Substantia nigra (tissue), 51 donors: ENCODE measurements at places on chromosomes 16 and 17.

DNA sequence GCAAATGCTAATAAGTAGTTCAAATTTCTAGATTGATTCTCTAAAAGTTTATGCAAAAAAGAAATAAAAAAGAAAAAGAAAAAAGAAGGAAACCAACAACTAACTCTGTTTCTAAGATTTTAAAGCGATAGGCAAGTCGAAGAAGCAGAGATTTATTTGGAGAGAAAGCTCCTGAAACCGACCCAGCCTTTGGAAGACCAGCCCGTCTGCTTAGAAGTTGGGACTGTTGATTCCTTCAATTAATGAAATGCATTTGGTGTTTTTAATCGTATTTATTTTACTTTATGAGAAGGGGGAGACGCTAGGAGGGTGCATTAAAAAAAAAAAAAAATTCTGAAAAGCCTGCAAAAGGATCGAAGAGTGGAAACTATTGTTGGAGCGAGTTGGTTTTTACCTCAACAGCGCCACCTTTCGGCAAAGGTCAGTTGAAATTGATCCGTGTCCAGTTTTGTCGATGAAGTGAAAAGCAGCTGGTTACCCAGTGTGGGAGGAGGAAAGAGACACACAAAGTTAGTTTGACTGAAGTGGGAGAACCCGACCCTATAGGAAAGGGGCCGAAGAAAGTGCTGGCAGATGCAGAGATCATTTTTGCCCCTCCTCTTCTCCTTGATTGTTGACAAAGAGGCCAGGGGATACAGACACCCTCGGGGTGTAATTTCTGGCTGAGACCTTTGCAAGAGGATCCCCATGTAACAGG, 1.5 kb upstream of the MAF start:
- DNase-seq = peak; percentile 77

DNA sequence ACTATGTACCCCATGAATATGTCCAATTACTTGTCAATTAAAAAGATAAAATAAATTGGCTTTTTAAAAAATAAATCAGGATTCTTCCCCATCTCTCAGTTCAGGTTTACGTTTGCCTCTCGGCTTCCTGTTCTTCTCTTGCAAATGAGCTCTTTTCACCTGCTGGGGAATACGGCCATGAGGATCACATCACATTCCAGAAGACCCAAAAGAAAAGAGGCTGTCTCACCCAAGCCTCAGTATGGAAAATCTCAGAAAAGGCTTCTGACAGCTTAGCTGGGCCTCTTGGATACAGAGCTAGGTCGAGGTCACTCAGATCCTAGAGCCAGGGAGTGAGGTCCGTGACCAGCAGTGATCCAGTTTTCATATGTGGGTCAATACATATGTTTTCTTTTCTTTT, 171.2 kb upstream of the SDK2 start:
- no peak for DNase-seq

DNA sequence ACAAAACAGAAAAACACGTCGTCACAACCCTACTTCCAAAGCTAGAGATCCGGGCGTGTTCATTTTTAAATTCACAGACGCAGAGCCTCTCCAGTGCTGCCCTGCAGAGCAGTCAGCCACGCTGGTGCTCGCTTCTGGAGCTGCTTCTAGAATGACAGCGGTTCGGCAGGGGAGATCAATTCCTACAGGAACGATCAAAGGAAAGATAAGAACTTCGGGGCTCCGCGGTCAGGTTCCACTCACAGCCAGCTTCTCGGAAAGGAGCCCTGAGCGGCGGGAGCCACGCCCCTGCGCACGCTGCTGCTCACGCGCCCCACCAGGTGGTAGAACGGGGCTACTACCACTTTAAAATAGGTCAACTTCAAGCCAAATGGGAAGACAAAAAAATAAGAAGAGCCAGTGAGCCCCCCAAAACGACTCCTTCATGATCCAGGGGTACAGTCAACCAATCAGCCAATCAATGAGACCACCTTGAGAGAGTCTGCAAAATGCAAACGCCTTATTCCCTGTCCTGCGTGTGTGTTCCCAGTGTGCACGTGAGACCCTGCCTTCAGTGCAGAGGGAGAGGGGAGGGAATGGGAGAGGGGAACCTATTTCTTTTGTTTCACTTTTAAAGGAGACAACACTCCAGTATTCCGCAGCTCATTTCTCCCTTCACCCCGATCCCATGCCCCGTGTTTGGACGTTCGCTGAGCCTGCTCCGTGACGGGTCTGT, 209.7 kb downstream of the RBFOX3 start:
- peak; percentile 50 for DNase-seq

GRCh38 chr16:55655897-55656681, at the start of gene SLC6A2:
Gene SLC6A2 (plus strand): TSS chr16:55655988. CDS start chr16:55656695, 707 bp downstream.
- DNase-seq = no peak

- DNase-seq = no peak
Measured at GRCh38 chr17:68349157-68349556, 57.9 kb downstream of the ARSG start.

DNA sequence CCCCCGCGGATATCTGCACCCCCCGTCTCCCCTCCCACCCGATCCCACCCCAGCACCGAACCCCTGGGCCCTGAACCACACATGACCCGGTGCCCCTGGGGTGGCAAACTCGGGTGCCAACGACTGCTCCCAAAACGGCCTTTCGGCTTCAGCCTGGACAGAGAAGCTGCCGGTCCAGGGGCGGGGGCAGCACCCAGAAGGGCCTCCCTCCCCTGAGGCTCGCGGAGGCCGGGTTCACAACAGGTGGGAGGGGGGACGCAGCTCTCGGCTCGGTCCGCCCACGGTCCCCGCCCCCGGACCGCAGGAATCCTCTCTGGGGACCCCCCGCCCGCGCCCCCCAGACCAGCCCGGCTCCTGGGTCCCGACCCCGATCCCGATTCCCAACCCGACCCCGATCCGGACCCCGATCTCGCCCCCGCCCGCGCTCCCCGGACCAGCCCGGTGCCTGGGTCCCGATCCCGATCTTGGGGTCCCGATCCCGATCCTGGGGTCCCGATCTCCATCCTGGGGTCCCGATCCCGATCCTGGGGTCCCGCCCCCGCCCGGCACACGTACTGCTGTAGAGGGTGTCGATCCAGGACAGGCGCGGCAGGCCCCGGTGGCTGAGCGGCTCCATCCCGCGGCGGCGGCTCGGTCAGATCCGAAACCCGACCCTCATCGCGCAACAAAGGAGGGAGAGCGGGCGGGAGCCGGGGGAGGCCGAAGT, 516 bp downstream of the ABR start:
- no peak for DNase-seq

DNA sequence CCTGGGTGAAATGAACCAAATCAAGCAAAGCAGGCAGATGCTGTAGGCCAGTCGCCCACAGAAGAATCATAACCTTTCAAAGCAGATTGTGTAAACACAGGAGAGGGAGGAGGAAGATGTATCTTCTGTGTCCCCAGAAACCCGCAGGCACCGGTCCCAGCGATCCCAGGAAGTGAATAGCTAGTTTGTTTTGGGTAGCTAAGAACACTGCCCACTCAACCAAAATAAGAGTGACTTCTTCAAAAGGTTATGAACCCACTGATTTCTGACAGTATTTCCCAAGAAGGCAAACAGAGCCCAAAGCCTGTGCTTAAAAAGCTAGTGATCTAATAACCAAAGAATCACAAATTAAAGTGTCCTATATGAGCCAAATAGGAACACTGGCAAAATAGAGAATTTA, 67.8 kb downstream of the GRIN2A start:
- no peak for DNase-seq

DNA sequence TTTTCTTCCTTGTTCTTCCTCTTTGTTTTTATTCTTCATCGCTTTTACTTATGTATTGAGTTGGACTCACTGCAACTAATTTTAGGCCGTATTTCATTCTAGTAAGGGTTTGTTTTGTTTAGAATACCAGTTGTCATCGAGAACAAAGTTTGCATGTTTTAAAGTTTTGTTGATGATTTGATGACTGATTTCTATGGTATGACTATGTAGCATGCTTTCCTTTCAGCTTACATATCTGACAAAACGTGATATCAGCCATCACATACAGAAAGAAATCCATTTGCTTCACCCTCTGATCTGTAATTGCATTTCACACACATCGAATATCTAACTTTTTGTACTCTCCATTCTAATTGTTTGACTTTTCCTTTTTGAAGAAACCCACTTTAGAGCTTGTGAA, 4.0 kb downstream of the PRKCA start:
- DNase-seq = no peak

DNA sequence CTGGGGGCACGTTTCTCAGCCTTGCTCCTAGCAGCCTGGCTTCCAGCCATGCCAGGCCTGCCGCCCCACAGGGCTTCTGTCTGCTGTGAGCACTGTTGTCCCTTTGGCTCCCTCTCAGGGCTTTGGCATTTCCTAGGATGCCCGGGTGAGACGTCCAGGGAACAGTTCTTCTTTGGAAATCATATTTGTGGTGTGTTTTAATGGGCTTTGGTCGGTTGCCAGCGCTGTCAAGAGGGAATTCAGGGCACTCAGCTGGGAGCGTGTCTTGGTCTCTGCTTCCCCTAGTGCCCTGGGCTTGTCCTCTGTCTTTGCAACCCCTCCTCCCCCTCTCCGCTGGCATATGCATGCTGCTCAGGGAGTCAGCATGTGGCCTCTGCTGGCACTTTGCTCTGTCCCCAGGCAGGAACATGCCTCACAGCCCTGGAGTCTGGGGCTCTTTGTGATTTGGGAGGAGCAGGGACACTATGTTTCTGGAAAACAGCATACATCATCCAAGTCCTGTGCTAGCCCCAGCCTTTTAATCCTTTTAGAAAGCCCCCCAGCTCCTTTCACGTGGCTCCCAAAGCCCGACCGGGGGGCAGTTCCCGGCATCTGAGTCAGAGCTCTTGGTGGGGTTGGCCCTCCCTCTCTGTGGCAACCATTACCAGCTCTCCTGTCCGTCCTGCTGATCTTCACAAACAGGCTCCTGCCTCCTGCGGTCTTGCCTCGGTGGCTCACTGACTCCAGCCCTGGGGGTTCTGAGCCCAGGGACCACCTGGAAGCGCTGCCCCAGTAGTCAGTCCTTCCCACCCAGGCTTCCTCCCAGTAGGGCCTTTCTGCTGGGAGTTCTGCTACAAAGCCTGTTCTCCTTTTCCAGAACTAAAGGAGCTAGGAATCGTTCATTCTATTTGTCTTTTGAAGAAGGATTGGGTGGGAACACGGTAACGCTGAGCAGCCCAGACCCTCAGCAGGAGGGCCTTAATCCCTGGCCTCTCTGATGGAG, 26.7 kb downstream of the SAP30BP start:
- DNase-seq = peak; percentile 93

DNA sequence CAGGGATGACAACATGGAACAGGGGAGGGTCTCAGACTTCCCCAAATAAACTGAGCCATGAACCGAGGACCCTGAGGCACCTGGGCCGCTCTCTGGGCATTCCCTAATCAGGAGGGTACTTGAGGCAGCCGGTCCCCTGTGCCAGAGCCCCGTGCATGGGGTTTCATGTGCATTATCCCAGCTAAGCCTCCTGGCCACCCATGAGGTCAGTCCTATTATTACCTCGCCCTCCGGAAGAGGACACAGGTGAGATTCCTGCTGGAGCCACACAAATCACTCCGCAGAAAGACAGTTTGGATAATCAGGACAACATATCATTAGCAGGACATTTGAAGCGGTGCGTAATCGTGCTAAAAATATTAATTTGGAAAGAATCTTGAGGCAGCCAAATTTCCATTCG, 274.0 kb downstream of the PARN start:
- no peak for DNase-seq

DNA sequence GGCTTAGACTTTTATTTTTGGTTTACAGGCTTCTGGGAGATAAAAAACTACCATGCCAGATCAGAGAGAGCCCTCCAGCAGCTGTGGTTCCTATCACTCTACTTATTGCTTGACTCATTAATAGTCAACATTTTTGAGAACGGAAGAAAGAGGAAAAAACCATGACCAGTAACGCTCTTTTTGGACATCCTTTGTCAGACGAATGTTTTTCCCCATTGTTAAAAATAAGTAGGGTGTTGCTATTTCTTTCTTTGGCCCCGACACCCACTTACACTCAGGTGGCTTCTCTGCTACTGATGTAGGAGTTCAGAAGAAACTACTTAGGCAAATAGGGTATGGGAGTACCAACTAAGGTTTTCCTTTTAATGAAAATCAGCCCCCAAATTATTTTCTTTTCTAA, 27.5 kb downstream of the TVP23A start:
- no peak for DNase-seq

GRCh38 chr17:70857351-70857750, 688.0 kb downstream of the KCNJ2 start:
- no peak for DNase-seq

- peak; percentile 31 for DNase-seq
Measured at GRCh38 chr17:78383725-78384471, 5.4 kb downstream of the PGS1 start.

DNA sequence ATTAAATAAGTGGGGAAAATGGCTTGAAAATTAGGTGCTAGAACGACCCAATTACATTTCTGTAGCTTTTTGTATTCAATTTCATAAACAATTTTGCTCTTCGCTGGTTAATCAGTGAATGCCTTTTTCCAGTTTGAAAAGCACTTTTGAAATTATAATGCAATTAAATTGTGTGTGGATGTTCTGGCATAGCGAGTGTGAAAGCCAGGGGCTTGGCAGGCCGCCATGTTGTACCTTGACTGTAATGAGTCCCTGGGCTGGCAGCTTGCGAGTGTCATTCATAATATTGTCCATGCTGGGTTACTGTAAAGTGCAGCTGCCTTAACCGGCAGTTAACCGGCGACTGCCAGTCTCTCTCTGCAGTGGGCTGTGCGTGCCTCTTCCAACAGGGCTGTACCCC, 177.8 kb downstream of the CCDC182 start:
- DNase-seq = no peak
